ENCODE measurements at places on chromosomes 7 and 10. TPM values are rescaled to one million over a fixed set of nuclear protein-coding genes. Genes with fewer than 3 reads are reported as not detected.

The MNX1 gene
- polyA plus RNA-seq = 0.04 TPM

- no peak for DNase-seq
These were observed 523.2 kb upstream of the SORCS1 start for GRCh38 chr10:107687701-107688100.

- DNase-seq = no peak
These were observed 25.8 kb downstream of the STEAP1 start for GRCh38 chr7:90180011-90180585.

DNA sequence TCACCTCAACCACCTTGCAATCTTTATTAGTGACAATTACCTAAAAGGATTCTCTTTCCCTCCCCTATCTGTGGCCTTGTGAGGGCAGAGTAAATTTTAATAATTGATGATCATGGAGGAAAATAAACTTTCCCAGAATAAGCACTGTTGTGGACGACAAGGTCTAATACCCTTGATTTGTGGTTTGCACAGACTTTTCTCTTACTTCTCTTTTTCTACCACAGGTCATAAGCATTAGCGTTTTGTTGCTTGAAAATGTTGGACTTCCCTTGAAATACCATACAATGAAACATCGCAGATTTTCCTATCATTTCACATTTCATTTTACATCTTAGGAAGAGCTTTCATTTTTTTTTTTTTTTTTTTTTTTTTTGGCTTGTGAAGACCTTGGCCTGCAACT lies 188.1 kb upstream of the TMEM72 start:
- no peak for DNase-seq

GRCh38 chr10:77007834-77008233 lies 629.8 kb downstream of the KCNMA1 start:
- DNase-seq = no peak

DNA sequence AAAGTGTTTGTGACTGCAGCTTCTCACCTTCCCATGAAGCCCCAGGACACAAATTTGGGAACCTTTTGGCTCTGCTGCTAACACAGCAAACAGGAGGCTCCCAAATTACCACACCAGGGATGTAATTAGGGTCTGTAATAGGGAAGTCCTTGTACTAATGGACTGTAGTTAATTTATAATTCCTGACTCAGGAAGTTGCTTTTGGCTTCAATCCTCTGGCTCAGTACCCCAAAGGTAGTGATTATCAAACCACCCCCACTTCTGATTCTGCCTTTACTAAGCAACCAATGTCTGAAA lies 3.8 kb upstream of the MALSU1 start:
- DNase-seq = no peak

DNA sequence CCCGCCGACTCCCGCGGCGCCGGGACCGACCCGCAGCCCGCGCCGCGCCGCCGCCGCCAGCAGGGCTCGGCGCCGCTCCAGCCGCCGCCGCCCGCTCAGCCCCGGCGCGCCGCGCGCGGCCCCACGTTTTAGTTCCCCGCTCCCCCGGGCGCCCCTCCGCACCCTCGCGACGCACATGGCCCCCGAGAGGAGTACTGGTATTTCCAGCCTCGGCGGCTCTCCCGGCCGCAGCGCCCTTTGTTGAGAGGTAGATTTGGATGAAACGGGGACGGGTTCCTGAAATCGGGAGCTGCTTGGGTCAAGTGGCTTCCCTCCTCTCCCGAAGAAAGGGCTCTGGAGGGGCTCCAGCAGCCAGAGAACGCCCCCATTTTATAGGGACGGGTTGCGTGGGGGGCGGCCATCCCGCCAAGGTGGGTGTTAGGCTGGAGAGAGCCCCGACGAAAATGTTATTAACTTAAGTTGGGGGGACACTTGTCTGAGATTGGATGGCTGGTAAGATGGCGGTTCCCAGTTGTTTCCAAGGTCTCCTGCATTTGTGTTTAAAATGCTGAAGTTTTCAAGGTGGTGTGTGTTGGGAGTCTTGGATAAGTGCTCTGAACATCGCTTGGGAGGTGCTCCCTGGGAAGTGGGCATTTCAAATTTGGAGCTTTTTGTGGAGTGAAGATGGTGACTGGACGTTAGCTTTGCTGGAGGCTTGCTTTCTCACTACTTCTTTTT lies 1.2 kb downstream of the BMI1 start:
- DNase-seq = no peak

- no peak for DNase-seq
These were observed 25.2 kb upstream of the ASL start for GRCh38 chr7:66050337-66050957.

The EN2 gene
- 0.09 TPM for polyA plus RNA-seq

- DNase-seq = no peak
These were observed 10.4 kb downstream of the CPA2 start for GRCh38 chr7:130276796-130277762.

The FAM25A gene
- not detected for polyA plus RNA-seq

The CREB5 gene
- polyA plus RNA-seq = 11.9 TPM

DNA sequence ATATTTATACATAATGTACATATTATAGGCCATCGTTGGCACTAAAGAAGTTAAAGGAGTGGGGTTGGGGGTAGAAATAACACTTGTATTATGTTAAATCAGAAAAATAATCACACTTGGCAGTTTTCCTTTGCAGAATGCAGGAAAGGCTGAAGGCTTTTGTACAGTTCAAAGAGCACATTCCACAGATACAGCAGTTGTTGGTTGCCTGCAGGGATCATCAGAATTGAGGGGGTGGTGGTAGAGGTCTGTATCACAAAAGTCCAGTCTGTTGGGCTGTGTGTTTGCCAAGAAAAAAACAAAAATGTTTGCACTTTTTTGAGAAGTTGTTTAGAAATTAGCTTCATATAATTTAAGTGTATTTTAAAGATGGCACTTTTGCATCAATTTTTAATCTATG lies 231.8 kb upstream of the FOXP2 start:
- DNase-seq = no peak

The BEND7 gene
- 28.4 TPM for polyA plus RNA-seq

GRCh38 chr10:110629680-110630191 lies 14.4 kb upstream of the RBM20 start:
- DNase-seq = peak; percentile 64

GRCh38 chr10:114544045-114544659 lies 113.9 kb downstream of the ABLIM1 start:
- no peak for DNase-seq

DNA sequence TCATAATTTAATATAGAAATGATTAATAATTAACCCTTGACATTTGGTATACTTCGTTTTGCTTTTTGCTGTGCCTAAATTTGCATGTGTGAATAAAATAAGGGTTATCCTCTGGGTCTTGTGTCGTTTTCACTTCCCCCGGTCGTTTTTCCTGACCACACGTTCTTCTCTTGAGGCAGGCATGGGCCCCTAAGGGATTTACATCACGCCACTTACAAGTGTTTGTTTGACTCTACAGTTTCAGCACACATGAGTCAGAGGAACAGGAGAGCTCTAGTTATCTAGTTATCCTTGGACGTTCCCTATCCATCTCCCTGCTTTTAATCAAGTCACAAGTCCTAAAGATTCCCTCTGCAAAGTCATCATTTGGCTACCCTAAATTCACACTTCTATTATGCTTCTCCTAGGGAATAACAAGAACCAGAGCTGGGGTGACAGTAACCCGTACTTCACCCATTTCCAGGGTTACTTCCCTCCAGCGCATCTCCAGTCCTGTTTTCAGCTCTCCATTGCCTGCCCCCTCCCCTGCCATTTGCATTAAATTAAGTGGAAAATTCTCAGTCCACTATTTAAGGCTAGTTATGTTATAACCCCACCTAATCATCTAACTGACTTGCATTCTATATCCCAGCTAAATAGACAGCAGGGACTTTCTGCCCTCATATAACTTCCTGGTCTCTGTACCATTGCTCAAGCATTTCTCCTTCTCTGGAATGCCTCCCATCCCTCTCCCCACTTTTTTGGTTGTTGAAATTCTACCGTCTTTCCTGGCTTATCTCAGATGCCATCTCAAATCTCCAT lies 206.9 kb downstream of the PTEN start:
- no peak for DNase-seq

DNA sequence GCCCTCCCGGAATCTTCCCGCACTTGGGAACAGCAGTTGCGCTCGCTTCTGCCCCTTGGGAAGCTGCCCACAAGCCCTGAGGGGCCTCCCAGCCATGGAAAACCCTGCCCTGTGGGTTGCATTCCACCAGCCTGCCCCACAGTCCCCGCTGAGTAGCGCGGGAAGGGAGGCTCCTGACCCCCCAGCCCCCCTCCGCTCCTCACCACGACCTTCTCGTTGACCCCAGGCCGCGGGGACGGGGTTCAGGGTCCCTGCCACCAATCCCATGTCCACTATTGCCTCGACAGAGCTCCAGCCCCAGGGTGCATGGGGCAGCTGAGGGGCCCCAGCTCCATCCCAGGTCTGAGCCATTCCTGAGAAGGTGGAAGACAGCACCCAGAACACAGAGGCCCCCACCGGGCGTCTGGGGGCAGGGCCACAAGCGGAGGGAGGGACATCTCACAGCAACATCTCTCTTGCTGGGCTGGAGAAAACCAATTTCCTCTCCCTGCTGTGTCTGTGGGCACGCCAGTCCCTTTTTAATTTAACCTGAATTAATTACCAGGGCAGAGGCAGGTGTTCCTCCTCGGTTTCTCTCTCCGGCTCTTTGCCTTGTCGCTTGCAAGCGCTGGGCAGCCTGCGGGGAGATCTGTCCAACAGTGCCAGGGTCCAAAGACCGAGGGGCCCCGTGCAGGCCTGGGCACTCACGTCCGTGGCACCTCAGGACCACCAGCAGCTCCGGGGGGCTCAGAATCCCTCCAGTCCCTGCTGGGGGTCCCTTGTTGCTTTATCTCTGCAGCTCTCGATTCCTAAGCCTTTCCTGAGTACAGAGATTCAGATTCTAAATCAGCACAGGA lies 57.9 kb downstream of the FOXL3 start:
- DNase-seq = no peak

- DNase-seq = no peak
These were observed 2.5 kb downstream of the ZNF273 start for GRCh38 chr7:64905547-64905946.

DNA sequence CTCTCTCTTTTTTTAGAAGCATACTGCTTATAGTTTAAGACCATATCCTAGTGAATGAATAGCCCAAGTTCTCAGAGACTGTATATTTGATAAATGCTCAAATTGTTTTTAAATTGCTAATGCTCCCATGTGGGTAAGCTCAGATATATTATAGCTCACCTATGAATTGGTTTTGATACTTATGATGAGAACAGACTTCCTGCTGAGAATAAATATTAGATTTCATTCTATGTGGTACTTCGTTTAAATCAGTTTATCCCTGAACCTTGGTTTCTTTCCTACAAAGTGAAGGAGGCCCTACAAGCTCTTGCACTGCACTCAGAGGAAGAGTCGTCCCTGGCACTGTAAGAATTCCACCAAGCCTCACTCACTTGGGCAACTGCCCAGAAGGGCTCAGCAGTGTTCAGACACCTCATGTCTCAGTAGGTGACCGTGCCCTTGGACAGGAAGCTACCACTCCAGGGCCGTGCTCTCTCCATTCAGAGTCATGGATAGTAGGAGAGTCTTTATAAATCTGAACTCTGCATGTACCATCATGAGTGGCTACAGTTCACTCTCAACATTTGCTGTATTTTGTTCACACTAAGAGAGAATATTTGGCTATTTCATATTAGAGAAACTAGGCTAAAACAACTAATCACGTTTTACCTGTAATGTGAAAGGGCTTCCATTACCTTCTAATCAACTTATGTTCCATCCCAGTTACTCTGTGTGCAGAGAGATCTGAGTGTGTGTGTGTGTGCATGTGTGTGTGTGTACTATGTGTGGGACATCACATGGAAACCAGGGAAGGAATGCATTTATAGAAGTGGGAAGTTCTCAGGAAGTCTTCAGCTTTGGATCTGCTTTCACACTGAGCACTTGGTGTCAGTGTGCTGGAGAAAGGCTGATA lies 93.8 kb downstream of the PTPRE start:
- no peak for DNase-seq

- no peak for DNase-seq
These were observed 158.6 kb downstream of the ZEB1 start for GRCh38 chr10:31477584-31477983.

GRCh38 chr7:32115831-32116230 lies 45.6 kb upstream of the PDE1C start:
- no peak for DNase-seq

The COL26A1 gene
- 28.5 TPM for polyA plus RNA-seq

GRCh38 chr7:81003326-81003725 lies 84.5 kb upstream of the SEMA3C start:
- DNase-seq = no peak

The GLCCI1 gene
- 26.0 TPM for polyA plus RNA-seq

GRCh38 chr7:12581897-12582296 lies 11.4 kb downstream of the SCIN start:
- DNase-seq = no peak

- DNase-seq = peak; percentile 79
These were observed 19.4 kb downstream of the ZMIZ2 start for GRCh38 chr7:44767912-44768627.

The ADARB2 gene
- polyA plus RNA-seq = 1.1 TPM

The ASZ1 gene
- not detected for polyA plus RNA-seq

DNA sequence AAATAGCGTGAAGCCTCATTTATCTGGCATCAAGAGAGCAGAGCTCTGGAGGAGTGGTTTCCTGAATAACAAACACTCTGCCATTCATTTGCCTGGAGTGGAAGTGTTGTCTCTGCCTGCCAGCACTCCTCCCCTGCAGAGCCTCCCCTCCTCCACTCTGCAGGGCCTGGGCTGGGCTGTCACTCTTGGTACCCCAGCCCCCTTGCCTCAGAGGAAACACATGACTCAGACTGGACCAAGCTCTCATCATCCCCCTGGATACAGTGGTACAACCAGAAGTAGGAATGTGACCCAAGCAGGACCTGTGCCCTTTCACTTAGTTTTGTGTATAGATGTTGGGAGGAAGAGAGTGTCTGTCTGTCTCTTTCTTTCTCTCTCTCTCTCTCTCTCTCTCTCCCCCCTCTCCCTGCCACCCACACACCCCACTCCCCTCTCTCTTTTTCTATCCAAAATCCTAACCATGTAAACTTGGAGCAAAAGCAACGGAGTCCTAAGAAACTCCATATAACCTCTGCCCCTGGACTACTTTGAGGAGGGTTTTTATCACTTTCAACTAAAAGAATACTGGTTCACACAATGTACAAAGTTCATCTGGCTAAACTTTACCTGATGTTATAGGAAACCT lies 43.9 kb downstream of the DOCK4 start:
- peak; percentile 70 for DNase-seq

The UBE2D1 gene
- polyA plus RNA-seq = 32.9 TPM

All from renal pelvis (tissue), 12 donors.